ENCODE measurements at places on chromosomes 13 and 19.

GRCh38 chr13:39601636-39602035 lies 1.4 kb downstream of the LHFPL6 start:
- no peak for DNase-seq

- no peak for DNase-seq
These were observed 33.1 kb downstream of the HPN start for GRCh38 chr19:35074426-35075201.

DNA sequence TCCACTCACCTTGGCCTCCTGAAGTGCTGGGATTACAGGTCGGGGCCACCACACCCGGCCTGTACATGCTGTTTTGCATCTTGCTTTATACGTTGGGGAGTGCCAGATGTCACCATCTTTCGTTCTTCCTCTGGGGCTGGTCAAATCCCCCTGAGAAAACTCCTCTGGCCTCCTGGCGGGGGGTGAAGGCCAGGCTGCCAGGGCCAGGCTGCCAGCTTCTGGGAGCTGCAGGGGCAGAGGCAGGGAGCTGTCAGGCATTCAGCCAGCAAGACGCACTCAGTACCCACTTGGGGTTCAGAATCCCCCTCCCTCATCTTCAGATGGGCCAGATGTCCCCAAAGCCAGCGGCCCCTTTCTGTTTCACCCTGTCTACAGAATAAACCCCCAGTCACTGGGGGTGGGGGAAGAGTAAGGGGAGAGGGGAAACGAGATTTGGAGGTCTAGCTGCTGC lies 16.1 kb downstream of the ZSWIM9 start:
- no peak for DNase-seq

- DNase-seq: no peak
These were observed 1.4 kb downstream of the CEACAM18 start for GRCh38 chr19:51479531-51480331.

DNA sequence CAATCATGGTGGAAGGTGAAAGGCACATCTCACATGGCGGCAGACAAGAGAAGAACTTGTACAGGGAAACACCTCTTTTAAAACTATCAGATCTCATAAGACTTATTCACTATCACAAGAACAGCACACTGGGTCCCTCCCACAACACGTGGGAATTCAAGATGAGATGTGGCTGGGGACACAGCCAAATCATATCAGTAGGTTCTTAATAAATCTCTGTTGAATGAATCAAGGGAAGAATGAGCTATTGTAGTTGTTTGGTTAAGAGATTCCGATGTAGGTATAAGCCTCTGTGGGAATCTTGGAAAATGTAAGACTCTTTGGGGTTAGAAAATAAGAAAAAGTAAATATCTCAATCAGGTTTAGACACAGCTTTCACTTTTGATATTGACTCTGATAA lies 400.2 kb downstream of the KCNRG start:
- no peak for DNase-seq

DNA sequence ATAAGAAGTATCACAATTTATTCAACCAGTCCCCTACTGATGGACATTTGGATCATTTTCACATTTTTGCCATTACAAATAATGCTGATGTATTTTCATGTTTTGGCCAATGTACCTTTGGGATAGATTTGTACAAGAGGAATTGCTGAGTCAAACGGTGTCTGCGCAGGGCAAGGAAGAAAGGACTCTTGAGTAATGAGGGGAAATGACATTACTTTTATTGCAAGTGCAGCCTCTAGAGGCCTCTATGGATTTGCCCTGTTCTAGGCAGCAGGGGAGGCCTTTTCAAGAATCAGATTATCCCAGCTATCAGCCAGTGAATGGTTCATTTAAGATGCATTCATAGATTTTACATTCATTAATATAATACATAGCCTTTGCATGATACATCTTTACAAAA lies 32.9 kb upstream of the GTF3A start:
- no peak for DNase-seq

DNA sequence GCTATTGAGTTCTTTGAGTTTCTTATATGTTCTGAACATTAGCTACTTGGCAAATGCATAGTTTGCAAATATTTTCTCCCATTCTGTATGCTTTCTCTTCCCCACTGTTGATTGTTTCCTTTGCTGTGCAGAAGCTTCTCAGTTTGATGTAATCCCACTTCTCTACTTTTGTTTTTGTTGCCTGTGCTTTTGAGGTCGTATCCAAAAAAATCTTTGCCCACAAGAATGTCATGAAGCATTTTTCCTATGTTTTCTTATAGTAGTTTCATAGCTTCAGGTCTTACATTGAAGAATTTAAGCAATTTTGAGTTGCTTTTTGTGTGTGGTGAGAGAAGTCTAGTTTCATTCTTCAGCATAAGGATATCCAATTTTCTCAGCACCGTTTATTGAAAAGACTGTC lies 536.7 kb upstream of the ARGLU1 start:
- DNase-seq: no peak

- no peak for DNase-seq
These were observed 200.2 kb downstream of the COL4A1 start for GRCh38 chr13:110106726-110107125.
